Psoas muscle (tissue), 8 donors: ENCODE measurements at places on chromosomes 3 and 15.

- DNase-seq, result no peak
Measured at GRCh38 chr3:12316253-12316652, 27.4 kb downstream of the PPARG start.

DNA sequence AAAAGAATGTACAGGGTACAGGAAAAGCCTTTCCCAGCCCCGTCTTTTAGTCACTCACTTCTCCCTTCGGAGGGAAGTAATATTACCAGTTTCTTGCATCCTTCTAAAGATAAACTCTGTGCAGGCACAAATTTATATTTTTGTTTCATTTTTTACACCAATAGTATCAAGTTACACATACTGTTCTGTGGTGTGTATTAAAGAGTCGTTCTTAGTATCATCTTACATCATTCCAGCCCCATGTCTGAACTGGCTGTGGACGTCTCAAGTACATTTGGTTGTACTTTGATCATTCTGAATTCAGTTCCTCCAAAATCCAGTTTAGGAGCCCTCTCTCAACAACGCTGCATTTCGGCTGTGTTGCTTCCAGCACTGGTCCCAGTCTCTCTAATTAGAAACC lies 68.7 kb downstream of the LMLN start:
- no peak for DNase-seq

DNA sequence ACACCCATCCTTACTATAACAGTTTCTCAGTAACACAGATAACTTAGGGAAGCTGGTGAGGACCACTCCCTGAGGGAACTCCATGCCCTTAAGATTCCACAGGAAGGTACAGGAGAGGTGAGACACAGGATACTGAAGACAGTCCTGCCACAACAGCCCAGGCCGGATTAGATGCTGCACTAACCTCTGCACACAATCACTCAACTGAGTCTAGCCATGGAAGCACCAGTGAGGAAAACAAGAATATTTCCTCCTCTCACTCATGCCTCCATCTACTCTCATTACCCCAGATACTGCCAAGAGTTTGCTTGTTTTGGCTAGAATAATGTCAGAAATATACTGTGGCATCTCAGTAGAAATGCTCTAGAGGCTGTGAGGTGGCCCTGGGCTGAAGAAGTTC lies 3.7 kb downstream of the ANO10 start:
- no peak for DNase-seq

DNA sequence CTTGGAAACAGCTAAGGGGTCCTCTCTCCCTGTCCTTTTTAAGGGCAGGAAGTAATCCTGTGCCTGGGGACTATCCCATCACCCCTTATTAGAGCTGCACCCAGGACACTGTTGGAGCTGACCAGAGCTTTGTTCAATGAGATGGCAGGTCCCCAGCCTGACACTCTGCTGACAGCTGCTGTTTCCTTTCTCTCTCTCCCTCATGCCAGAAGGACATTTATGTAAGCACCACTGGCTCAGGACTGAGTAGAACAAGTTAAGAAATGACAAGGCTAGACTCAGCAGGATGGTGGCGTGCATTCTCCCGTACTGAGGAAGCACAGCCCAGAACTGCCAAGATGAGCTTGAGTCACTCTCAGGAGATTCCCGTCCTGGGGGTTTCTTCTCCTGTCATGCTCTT lies 17.3 kb downstream of the GJD2 start:
- DNase-seq, result no peak

DNA sequence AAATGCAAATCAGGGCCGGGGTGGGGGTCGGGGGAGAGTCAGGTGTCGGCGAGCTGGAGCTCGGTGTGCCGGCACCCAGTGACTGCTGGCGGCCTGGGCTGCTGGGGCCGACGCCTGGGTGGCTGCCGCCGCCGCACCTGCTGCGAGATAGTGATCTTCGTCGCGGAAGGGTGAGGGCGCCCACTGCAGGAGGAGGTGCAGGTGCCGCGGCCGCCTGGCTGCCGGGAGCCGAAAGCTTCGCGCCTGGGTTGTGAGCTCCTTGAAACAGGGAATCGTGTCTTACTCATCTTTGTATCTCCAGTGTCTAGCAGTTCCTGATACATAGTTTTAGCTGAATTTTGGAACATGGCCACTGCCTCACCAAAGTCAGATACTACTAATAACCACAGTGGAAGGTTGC lies 64.0 kb upstream of the CPOX start:
- DNase-seq, result no peak

DNA sequence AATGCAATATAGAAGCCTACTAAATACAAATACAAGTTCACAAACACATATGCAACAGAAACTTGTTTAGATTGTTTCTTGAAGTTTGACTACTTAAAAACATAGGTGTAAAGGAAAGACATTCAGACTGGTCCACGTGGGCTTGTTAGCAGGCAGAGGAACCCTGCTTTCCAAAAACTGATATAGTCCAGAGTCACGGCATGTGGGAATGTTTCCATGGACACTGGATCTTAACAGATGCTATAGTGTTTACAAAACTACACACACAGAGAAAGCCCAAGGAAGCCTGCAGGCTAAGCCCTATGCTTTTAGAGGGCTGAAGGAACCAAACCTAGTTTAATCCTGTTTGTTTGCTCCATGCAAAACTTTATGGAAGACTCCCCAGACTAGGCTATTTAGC lies 45.2 kb upstream of the LRRC58 start:
- no peak for DNase-seq

- DNase-seq, result no peak
Measured at GRCh38 chr3:23496165-23496564, 293.0 kb downstream of the UBE2E2 start.

- DNase-seq, result no peak
Measured at GRCh38 chr15:89472785-89473256, 23.6 kb downstream of the RHCG start.

- DNase-seq, result no peak
Measured at GRCh38 chr15:63258658-63259057, 18.7 kb upstream of the APH1B start.

- DNase-seq, result peak; percentile 70
Measured at GRCh38 chr15:28128031-28128430, 28.9 kb upstream of the OCA2 start.

DNA sequence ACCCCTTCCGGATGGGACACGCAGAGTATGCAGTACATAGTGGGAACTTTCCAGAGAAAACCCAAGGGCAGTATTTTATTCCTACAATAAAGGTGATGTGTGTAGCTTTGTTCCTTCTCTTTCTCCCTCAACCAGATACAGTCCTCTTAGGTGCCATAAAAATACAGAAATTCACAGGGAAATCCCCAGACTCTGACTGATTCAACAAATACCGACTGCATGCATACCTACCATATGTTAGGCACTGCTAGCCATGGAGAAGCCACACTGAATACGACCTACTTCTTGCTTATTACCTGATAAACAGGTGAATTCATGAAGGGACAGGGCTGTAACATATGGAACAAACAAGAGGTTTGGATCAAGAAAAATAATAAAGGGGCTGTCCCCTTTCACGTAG lies 228.5 kb downstream of the FOXP1 start:
- no peak for DNase-seq

DNA sequence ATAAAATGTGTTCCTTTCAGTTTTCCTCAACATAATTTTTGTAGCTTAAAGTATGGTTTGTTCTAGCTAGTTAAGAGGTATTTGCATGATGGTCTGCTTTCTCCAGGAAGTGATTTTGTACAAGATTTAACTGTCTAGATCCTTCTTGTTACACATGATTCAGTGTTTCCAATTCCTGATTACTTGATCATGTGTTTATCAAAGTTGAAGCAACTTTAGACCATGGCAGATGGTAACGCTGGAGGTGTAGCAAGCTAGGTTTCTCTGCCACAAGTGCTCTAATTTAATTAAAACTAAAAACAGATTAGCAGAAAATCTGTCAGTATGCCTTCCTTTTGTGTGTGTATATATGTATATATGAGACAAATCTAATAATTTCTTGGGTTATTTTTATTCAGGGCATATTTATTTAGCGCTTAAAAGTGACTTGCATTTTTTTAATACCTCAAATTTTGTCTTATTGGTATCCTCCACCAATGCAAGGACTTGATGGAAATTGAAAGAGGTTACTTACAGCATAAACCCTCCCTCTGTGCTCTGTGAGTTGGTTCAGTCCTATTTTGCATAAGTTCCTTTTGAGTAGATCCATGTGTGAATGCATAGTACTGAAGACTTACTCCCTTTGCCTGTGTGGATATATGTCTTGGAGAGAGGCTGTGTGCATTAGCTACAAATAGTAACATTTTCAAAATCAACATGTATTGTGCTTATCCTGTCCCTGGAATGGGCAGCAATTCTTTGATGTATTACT lies 157.3 kb upstream of the CGNL1 start:
- DNase-seq, result no peak

GRCh38 chr3:35071772-35072171 lies 567.6 kb upstream of the ARPP21 start:
- no peak for DNase-seq

DNA sequence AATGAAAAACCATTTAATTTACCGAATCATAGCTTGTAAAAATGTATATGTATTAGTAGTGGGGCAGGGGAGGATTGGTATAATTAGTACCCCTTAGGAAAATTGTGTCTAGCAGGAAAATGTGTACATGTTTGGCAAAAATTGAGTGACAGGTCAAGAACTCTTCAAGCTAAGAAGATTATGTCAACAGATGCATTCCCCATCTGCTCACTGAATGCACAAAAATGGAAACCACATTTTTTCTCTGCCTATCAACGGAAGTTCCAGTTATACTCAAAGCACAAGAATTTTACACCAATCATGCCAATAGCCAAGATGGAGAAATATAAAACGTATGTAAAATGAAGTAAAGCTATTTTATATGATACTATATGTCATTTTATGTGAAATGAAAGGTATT lies 377.8 kb downstream of the KCNH8 start:
- DNase-seq, result no peak

GRCh38 chr15:70164910-70165715 lies 67.4 kb upstream of the TLE3 start:
- no peak for DNase-seq

DNA sequence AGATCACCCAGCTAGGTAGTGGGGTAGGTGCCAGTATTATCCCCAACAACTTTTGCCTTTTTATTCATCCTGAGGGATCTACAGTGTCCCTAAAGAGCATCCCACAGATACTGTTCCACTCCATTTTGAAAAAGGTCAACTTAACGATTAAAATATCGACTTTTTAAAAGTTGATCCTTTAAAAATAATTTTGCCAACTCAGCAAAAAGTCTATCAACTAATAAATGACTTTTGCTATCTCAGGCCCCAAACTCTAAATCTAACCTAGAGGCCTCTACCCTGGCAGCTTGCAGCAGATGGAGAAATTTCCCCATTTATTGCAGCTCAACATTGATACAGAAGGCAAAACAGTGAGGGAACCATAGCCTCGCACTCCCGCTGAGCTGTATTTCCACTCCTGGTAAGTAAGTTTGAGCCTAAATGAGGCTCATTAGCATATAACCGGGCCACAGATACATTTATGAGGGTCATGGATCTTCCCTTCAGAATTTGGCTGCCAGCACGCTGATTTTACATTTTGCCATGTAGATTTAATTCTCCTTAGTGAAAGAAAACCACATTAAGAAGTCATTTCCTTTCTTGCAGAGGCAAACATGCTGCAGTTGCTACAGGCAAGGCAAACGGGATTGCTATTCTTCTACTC lies 704.1 kb upstream of the CFAP20DC start:
- no peak for DNase-seq

DNA sequence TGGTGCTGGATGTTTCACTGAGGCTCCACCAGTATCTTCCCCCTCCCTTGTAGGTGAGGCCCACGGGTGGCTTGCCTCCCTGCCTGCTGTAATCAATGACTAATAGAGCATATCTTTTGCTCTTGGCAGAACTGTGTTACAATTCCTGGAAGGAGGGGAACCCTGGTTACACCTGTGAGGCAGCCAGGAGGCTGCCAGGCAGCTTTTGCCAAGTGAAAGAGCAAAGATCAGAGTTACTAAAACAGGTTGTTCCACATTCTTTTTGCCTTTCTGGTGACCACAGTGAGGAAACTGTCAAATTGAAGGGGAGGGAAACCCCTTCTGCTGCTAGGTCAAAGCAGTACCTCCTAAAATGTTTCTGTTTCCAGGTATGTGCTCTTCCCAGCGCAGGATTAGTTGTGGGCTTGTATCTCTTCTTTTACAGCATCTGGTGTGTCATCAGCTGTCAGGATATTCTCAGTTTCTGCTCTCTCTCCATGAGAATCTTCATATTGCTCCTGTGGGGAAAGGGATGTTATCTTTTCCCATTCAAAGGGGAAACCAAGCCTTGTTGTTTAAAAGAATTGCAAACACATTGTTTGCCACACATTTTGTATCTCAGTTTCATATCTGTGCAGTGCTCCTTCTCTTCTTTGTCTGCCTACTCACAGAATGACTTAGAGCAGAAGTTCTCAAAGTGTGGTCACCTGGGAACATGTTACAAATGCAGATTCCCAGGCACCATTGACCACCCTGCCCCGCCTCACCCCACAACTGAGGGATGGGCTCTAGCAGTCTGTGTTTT lies 137.4 kb upstream of the UMPS start:
- DNase-seq, result no peak

GRCh38 chr3:51967384-51968169 lies at the start of gene PCBP4:
PCBP4 (minus strand) TSS chr3:51967454; CDS start chr3:51961240, 6,214 bp downstream.
- peak; percentile 89 for DNase-seq

DNA sequence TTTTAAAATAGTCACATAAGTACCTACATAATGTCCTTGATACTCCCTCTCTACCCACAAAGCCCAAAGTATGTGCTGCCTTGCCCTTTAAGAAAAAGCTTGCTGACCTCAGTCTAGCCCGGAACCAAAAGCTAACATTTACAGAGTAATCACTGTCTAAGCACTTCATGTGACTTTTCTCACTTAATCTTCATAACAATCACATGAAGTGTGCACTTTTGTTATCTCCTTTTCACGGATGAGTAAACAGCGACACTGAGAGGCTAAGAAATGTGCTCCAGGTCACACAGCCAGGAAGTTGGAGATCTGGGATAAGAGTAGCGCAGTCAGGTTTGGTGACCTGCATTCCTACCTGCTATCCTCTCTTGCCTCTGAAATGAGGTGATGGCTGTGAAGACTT lies 194.0 kb downstream of the ITPR1 start:
- DNase-seq, result no peak

DNA sequence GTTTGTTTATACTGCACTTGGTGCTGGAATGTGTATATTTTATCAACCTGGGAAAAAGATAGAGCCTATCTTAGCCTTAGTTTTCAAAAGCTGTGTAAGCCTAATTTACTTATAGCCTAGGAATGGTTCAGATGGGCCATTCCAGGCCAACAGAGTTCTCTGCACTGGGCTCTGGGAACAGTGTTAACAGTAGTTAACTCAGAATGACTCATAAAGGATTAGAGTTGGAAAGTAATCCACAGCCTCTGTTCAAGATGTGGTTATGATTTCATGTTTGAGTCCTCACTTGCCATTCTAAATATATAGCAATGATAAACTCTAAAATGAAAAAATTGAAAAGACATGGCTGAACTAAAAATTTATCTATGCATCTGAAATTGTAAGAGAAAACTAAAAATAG lies 22.6 kb upstream of the PEX5L start:
- no peak for DNase-seq

DNA sequence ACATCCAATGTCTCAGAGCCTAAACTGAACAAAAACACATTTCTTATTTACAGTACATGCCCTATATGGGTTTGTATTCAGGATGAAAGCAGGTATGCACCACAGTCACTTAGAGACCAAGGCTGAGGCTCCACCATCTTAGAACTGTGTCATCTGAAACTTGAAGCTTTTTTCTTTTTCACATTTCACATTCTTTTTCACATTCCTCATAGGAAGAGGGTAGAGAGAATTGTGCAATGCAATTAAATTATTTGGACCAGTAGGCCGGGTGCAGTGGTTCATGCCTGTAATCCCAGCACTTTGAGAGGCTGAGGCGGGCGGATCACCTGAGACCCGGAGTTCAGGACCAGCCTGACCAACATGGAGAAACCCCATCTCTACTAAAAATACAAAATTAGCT lies 591.0 kb downstream of the MECOM start:
- DNase-seq, result no peak
